ENCODE measurements at places on chromosomes 4 and X.
A peak's percentile ranks its signal among the peaks of the same experiment; 100 is the strongest.

- no peak for DNase-seq
Measured at GRCh38 chrX:111309083-111309482, 38.8 kb upstream of the CAPN6 start.

DNA sequence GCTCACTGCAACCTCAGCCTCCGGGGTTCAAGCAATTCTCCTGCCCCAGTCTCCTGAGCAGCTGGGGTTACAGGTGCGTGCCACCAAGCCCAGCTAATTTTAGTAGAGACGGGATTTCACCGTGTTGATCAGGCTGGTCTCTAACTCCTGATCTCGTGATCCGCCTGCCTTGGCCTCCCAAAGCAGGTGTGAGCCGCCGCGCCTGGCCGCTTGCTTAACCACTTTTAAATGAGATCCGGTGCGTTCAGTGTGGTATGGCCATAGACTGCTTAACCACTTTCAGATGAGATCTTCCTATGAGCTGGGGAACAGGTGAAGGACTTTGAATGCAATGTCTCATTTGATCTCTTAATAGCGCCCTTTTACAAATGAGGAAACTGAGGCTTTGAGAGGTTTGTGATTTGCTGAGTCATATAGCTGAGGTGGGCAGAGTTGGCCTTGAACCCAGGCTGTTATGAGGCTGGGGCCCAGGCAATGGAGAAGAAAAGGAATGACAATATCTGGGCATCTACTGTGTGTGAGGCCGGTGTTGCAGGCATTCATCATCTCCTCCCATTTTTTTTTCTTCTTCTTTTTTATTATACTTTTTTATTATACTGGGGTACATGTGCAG is 41.9 kb upstream of the NSG1 start:
- DNase-seq: no peak

DNA sequence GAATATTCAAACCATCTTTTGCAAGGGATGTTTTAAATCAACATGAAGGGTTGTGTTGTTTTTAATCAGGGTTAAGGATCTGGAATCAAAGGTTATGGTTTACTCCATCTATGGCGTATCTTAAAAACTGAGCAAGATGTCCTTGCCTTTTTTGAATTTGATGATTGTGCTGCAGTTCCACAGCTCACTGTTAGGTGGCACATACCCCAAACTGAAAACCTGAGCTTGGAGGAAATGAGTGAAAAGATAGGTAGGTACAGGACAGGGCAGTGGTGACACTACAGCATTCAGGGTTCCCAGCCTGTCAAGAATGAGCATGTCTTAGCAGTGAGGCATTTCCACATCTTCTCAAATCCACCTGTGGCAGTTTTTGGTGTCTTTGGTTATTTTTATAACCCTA is 13.1 kb upstream of the EOLA1 start:
- DNase-seq: no peak

DNA sequence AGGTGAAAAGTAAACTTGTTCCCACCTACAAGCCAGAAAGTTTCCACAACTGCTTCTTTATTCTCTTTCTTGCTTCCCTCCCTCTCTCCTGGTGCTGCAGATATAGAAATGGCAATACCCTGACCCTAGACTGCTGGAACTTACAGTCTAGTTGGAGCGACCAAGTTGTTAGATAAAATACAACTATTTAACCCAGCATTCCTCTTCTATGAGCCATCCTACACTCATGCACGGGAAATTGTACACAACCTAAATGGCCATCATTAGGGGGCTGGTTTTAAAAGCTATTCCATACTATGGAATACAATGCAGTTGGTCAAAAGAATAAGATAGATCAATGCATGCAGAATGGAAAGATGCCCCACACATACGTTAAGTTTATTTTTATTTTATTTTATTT is 41.1 kb downstream of the PJA1 start:
- peak; percentile 60 for DNase-seq

- DNase-seq: no peak
Measured at GRCh38 chr4:65538571-65538970, 131.7 kb downstream of the EPHA5 start.

GRCh38 chrX:114976292-114976691 is 41.1 kb downstream of the IL13RA2 start:
- DNase-seq: peak; percentile 10

GRCh38 chr4:184785813-184786212 is 40.0 kb downstream of the ACSL1 start:
- DNase-seq: no peak

DNA sequence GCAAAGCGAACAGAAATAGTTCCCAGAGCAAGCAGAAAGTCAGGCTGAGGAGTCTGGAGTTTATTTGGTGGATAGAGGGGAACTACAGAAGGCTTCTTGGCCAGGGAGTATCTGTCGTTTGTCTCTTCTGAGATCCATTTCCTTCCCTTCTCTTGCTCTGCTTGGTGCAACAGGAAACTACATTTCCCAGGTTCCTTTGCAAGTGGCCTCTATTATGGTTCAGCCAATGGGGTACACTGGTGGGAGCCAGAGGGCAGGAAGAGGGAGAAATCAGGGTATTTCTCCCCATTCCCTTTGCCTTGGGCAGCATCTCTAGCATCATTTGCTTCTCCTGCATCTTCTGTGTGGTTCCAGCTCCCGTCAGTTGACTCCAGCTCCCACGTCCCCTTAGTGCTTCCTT is 142.1 kb downstream of the BCOR start:
- DNase-seq: no peak

GRCh38 chrX:130216320-130216719 is 44.6 kb downstream of the RAB33A start:
- DNase-seq: peak; percentile 6

- DNase-seq: no peak
Measured at GRCh38 chrX:31053621-31054020, 18.2 kb downstream of the FTHL17 start.

- peak; percentile 20 for DNase-seq
Measured at GRCh38 chrX:134737061-134737460, 78.8 kb upstream of the PLAC1 start.
